T-cell (primary cell): ENCODE measurements at places on chromosomes 7 and 10.

GRCh38 chr10:72316748-72317435 is 37.8 kb downstream of the DNAJB12 start:
- no peak for DNase-seq

DNA sequence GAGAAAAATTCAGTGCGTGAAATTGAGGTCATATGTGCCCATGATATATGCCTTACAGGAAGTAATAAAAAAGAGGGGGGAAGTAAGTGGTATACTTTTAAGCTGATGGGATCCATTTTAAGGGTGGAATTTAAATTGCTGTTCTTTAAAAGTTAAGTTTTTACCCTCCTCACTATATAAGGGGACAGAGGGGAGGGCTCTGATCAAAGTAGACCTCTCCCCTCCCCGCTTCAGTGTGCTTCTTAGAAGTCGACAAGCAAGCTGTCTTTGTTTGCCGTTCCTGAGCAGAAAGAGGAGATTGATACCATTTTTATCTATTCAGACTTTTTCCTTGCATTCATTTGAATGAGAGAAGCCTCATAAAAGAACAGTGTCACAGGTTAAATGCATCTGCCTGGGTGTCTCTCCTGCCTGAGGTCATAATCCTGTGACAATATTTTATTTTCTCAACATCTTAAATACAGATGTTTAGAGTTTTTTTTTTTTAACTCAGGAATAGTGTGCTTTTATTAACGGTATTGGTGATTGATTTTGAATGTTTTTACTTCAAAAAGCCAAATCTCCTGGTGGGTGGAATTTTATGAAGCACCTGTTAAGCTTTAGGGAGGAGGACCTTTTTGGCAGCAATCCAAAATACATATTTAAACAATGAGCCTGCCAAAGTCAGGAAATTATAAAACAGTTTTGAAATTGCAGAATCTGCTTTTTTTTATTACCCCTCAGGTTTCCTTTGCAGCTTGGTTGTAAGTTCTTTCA is 141.7 kb downstream of the KAT6B start:
- no peak for DNase-seq

DNA sequence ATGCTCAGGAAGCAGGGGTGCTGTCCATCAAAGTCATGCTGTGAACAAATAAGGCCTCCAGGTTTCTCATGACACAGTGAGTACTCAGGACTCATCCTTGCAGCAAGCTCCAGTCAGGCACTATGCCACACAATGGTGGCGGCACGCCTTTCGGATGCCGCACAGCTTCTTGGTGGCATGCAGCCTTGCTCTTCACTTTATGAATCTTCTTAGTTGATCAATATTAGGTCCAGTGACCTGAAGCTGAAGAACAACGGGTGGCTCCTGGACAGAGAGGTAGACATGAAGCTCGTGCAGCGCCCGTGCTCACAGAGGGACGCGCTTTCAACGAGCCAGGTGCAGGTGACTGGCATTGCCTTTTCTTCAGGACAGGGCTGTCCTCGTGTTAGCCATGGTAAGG is 653.0 kb upstream of the MGMT start:
- DNase-seq: no peak

- DNase-seq: no peak
Observed at GRCh38 chr7:130566168-130566897, 74.4 kb downstream of the MEST start.

GRCh38 chr7:98949336-98950044 is 71.2 kb downstream of the TRRAP start:
- no peak for DNase-seq

DNA sequence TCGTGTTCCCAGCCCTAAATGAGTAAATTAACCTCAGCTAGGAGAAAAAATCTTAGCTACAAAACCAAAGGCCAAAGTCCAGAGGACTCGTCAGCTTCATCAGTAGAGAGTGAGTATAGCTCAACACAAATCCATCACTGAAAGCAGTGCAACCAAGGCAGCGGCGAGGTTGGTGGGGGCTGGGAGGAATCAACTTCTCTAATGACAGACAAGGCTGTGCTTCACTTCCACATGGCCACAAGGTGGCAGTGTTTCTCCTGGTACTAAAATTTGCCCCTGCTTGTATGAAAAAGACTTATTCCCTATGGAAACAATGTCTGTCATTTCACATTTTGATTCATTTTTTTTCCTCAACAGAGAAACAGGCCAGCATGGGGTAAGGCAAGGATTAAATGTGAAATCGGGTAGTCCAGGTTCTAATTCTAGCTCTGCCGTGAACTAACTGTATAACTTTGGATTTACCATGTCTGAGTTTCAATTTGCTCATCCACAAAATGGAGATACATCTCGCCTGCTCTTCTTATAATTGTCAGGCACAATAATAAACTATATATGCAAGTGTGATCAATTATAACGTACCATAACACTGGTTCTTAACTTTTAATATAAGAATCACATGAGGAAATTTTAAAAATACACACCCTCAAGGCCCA is 39.3 kb downstream of the FAS start:
- peak; percentile 38 for DNase-seq

DNA sequence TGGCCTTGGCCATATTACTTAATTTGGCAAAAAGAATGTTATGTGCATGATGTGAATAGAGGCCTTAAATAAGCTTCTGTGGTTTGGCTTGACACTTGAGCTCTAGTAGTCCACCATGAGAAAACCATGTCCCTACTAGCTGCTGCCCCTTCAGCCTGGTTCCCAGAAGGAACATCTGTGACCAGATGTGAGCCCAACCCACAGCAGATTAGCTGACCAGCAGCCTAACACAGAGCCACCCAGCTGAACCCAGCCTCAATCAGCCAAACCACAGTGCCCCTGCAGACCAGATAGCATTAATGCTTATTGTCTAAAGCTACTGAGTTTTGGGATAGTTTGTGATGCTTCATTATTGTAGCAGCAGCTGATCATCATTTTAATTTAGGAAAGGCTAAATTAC is 16.6 kb downstream of the JAZF1 start:
- DNase-seq: no peak

GRCh38 chr10:77251297-77252013 is 386.2 kb downstream of the KCNMA1 start:
- DNase-seq: peak; percentile 3

DNA sequence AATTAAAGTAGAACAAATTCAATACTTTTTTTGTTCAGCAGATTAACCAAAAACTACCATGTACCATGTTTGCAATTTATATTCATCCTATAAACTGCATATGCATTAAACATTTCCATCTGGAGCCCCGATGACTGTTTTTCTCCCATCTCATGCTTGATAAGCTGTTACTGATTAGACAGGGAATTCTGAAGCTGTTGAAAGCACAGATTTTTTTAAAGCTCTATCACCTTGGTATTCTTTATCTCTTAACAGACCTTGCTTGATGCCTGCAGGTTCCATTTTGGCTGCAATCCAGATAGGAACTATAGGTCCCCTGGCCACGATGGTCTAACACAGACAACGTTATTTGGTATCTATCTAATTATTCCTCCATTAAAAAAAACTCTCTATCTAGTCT is 961.7 kb downstream of the CNTNAP2 start:
- DNase-seq: no peak

DNA sequence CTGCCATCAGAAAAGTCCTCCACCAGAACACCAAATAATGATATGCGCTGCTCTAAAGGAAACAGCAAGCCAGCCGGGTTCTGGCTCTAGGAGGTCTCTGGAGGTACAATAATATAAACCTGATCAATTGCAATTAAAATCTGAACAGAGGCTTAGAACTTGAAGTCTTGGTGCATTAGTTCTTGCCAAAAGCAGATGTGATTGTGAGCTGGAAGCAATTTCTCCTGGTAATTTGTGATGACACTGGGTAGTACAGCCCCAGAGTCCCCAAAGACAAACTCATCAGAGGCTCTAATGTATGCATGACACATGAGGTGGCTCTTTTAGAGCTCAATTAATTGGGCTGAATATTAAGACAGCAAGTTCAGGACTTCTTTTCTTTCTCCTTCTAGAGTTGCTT is 3.3 kb downstream of the ETV1 start:
- no peak for DNase-seq

DNA sequence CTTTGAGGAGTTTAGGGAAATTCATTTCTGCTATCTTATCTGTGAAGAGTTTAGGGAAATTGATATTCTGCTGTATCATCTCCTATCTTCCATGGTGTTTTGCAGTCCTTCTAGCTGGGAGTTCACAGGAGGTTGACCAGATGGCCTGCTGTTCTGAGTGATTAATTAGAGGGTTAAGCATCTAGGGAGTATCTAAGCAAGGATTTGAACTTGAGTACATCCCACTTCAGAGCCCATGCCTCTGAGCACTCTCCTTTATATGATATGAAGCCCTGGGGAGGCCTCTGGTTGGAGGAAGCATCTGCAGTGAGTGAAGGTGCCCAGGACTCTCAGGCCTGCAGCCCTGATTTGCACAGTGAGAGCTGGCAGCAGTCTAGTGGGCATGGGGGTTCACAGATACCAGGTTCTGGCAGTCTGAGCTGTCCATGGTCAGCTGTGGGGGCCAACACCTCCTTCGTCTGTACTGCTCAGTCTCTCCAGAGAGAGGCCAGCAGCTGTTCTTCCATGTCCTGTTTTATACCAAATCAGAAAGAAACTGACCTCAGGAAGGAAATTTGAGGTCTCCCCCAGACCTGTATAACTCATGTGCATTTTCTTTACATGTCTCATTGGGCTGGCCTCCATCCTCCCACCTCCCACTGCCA is 156.9 kb downstream of the PLCE1 start:
- DNase-seq: no peak

- DNase-seq: no peak
Observed at GRCh38 chr7:90239625-90240228, 5.2 kb upstream of the CFAP69 start.

- DNase-seq: no peak
Observed at GRCh38 chr7:118350260-118350659, 125.8 kb downstream of the ANKRD7 start.

DNA sequence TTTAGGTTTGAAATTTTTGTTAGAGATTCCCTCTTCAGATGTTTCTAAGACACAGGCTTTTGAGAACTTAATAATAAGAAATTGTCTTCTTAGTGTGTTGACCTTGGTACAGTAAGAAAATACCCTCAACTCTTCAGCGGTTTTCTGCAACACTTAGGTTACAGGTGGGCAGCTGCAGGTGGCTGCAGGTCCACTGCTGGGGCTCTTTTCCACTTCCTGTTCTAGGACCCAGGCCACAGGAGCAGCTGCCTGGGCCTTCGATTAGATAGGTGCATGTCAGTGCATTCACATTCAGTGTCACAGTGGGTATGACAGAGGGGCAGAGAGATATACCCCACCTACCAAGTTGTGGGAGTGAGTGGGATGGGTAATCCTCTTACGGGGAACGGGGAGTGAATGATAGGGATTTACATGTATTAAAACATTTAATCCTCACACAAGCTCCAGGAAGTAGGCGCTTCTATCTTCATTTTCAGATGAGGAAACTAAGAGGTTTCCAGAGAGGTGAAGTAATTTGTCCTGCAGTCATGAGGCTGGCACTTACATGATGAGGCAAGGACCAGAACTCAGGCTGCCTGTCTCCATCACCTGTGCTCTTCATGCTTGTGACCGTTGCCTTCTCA is 20.2 kb upstream of the SUV39H2 start:
- no peak for DNase-seq

DNA sequence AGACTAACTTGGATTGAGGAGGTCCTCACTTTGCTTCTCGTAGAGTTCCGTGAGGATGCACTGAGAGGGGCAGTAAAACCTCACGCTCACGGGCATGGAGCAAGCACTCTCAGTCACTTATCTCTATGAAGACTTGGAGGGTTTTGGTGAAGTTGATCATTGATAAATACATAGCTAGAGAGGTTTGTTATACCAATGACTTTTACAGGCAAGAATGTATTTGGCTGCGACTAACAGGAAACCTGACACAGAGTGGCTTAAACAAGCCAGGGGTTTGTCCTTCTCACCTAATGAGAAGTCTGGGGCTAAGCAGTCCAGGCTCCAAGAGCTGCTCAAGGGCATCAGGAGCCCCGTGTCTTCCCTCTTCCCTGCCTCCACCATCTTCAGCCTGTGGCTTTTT is 6.1 kb downstream of the BICC1 start:
- no peak for DNase-seq

DNA sequence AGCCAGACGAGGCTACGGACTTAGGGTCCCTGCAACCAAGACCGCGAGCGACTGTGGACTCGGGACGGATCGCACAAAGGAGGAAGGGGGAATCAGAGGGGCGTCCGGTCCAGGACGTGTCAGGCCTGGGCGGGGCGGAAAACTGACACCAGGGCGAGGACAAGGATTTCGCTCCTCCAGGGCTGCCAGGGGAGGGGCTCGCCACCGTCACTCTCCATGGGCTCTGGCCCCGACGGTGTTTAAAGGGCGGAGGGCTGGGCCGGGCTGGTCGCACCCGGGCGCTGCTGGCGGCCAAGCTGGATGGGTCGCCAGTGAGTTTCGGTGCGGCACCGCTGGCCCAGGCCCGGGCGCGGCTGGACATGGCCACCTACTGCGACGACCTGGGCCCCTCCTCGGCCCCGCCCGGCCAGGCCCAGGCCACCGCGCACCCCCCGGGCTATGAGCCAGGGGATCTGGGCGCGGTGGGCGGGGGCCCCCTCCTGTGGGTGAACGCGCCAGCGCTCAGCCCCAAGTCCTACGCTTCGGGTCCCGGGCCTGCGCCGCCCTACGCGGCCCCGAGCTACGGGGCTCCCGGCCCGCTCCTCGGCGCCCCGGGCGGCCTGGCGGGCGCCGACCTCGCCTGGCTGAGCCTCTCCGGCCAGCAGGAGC is at the start of gene FOXI2:
Gene FOXI2, plus strand, starts transcription at position 271 of the 648 bp plus-strand sequence. Its CDS starts 89 bp downstream, at position 360.
- DNase-seq: no peak

DNA sequence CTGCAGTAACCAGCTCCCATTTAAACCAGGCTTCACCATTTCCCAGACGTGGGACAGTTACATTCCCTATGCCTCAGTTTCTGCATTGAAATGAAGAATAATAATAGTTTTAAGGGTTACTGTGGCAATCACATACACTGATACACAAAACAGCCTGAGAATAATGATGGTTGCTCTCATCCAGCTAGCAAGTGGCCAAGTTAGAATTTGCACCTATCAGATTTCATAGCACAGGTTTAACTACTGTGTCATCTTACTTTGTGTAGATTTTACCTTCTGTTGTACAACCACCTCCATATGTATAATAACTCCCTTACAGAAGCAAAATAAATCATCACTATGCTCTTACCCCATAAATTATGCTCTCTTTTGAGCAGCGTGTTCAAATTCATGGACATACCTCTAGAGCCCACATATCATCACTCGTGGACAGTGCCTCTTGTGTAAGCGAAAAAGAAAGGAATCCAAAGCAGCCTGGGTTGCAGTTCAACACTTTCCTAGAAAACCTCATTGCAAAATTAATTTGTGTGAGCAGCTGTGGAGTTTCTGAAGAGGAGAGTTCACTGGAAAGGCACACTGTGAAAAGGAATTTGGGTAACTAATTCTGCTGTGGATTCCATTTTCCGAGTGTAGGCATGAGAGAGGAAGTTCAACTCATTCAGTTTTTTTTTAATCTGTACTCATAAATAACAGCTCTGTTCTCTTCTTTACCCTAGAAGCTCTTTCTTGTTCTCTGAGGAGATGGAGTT is 492.5 kb downstream of the ARL4A start:
- DNase-seq: no peak

DNA sequence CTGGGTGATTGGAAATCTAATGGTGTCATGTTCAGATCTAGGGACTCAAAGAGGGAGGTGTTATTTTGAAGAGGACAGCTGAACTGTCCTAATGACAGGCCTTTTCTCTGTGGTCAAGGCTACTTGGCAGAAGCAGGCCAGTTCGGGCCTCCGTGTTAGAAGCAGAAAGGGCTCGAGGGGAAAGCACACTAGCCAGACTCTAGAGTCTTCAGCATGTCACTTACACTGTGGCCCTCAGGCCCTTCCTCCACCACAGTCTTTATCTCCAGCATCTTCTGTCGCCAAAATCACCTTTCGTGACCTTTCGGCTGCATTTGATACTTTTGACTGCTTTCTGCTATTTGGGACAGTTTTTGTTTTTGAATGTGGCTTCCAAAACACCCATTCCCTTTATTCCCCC is 123.3 kb downstream of the CNNM2 start:
- DNase-seq: no peak
